ENCODE measurements at places on chromosomes 1 and 21.

DNA sequence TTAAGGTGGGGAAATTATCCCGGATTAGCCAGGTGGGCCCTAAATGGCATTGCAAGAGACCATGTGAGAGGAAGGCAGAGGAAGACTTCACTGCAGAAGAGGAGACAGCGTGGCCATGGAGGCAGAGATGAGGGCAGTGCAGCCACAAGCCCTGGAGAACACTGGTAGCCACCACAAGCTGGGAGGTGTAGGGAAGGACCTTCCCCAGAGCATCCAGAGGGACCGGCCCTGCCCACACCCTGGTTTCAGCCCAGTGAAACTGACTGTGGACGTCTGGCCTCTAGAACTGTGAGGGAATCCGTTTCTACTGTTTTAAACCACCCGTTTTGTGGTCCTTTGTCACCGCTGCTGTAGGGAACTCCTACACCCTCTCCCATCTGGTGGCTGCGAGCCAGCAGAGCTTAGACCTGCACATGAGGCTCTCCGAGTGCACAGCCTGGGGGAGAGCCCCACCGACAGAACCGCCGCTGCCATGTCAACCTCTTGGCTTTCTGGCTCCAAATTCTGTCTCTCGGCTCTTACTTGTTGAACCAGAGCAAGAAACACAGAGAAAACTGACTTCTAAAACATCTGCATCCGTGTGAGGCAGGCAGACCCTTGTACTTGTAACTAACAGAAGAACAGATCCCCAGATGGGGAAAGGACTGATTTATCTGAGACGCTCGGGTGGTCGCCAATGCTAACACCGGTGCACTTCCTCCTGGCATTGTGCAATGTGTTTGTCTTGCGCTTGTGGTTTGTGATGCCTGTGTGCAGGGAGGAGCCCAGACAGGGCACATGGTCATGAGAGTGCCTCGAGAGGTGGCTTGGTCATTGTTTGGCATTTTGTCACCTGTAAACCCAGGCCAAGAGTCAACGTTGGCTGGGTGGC, 90.8 kb upstream of the TMPRSS2 start:
- no peak for DNase-seq

- DNase-seq, result no peak
Observed at GRCh38 chr1:67966666-67967009, 83.8 kb downstream of the DIRAS3 start.

GRCh38 chr1:151716771-151717631, at the start of gene CELF3:
CELF3 (minus strand) TSS chr1:151716803; CDS start chr1:151716020, 783 bp downstream.
- DNase-seq, result peak; percentile 77

DNA sequence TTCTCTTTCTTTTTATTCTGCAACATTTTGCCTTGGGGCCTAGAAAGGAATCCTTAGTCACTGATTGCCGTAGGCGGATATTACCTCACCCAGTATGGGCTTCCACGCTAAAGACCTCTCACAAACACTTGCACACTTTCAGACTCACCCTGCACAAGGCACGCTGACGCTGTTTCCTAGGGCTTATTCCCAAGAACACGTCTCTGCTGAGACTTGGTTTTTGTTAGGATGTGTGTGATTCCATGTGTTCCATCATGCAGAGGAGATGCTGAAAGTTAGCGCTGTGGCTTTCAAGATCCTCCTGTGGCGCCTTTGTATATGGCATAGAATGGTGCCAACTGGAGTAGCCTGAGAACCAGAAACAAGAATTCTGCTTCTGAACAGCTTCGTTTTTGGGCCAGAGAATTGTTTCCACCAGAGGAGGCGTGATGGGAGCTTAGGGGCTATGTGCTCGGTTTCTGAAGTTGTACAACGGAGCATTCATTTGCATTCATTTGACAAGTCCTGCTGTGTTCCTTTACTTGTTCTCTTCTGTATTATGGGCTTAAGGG, 297.0 kb downstream of the DISC1 start:
- DNase-seq, result no peak

GRCh38 chr1:51594716-51595115, 22.2 kb upstream of the OSBPL9 start:
- no peak for DNase-seq

- DNase-seq, result no peak
Observed at GRCh38 chr21:41883582-41883981, 4.4 kb upstream of the PRDM15 start.

DNA sequence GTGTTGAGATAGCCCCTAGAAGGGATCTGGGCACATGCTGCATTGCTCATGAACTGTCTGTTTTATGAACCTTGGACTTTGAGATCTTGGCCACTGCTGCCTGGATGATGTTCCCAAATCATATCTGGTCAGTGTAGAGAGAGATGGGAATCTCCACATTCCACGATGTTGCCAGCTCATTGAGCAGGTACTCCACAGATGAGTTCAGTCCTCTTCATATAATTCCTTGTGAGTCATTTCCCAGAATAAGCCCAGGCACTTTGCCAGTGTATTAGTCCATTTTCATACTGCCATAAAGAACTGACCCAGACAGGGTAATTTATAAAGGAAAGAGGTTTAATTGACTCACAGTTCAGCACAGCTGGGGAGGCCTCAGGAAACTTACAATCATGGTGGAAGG, 254.0 kb upstream of the RUNX1 start:
- no peak for DNase-seq
